NCI-H1694 treated with DMSO at 0.1 percent for 48 hours (cell line): ENCODE measurements at places on chromosomes 12 and 14.
A peak's percentile ranks its signal among the peaks of the same experiment; 100 is the strongest.

DNA sequence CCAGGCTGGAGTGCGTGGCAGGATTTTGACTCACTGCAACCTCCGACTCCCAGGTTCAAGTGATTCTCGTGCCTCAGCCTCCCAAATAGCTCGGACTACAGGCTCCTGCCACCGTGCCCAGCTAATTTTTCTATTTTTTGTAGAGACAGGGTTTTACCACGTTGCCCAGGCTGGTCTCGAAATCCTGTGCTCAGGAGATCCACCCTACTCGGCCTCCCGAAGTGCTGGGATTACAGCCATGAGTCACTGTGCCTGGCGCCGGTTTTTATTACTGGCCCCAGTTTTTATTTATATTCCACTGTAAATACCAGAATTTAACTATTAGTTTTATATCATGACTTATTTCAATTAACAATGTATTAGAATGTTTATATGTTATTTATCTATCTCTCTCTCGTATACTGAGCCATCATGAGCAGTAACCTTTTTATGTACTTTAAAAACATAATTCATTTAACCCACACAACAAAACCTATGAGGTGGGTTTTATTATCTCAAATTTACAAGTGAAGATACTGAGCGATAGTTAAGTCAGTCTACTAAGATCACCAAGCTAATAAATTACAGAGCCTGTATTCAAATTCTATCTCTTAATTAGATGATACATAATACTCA lies 47.8 kb downstream of the HECTD1 start:
- no peak for DNase-seq

GRCh38 chr12:56804169-56804568 lies 41.0 kb downstream of the HSD17B6 start:
- no peak for DNase-seq

- DNase-seq = no peak
Measured at GRCh38 chr14:73743431-73743931, 29.3 kb upstream of the PNMA1 start.

DNA sequence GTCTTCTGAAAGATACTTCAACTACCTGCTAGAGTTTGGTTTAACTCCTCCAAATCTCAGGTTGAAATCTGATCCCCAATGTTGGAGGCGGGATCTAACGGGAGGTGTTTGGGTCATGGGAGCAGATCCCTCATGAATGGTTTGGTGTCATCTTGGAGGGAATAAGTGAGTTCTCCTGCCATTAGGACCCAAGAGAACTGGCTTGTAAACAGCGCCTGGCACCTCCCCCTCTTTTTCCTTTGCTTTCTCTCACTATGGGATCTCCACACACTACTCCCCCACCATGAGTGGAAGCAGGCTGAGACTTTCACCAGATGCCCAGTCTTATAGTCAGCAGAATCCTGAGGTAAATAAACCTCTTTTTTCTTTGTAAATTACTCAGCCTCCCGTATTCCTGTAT lies 2.5 kb downstream of the CNIH1 start:
- DNase-seq = no peak

GRCh38 chr14:55556929-55557623 lies 22.9 kb upstream of the KTN1 start:
- DNase-seq = peak; percentile 46

DNA sequence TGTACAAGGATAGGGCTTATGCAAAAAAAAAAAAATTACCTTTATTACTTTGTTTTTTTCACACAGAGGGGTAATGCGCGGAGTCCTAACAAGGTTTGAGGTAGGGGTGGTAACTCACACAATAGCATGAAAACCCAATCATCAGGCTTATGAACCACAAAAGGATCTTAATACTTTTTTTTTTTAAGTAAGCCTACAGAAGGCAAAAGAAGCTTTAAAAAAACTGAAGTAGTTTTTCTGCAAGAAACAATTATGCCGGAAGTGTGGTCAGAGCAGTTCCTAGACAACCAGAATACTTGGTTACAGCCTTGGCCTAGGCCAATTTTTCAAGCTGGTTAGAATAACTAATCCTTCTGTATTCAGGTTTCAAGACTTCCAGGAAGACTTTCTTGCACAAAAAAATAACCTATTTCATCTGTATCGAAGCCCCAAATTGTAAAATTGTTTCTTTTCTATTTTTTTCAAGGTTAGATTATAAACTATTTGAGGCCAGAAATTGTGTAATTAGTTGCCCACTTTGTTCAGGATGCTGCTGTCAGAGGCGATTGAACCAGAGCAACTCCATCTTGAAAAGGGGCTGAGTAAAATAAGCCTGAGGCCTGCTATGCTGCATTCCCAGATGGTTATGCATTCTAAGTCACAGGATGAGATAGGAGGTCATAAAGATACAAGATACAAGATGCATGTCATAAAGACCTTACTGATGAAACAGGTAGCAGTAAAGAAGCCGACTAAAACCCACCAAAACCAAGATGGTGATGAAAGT lies 1.8 kb upstream of the GNS start:
- no peak for DNase-seq

GRCh38 chr12:24177889-24178288 lies 228.4 kb upstream of the SOX5 start:
- DNase-seq = no peak

GRCh38 chr12:113201187-113202177 lies 16.0 kb downstream of the RITA1 start:
- DNase-seq = no peak

- no peak for DNase-seq
Measured at GRCh38 chr12:108194585-108194984, 65.5 kb downstream of the WSCD2 start.

GRCh38 chr12:10186299-10186698 lies 7.5 kb downstream of the TMEM52B start:
- DNase-seq = no peak

GRCh38 chr12:123427036-123427769 lies 9.3 kb downstream of the RILPL2 start:
- no peak for DNase-seq

GRCh38 chr12:104218935-104219334 lies 3.4 kb downstream of the TXNRD1 start:
- no peak for DNase-seq

DNA sequence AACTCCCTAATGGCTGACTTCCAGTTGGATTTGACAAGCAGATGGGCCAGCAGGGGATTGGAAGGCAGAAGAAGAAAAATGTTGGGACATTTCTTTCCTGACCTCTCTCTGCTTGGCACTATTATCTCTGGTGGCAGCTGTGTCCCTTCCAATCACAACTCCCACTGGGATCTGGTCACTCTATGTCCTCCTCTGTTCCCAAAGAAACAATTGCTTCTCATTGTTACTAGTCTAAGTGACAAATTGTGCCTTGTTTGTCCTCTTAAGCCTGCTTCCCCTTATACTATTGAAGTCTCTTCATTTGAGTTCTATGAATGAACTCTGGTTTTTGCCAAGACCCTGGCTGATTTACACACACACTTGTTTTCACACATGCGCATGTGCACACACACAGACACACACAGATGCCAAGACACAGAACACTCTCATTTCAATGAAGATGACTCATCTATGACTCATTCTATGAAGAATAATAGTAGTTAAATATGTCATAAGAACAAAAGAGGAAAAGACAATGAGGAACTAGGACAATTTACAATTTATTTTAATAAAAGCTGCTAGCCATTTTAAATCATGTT lies 83.0 kb upstream of the FAR2 start:
- DNase-seq = no peak

- no peak for DNase-seq
Measured at GRCh38 chr12:26416550-26416949, 221.2 kb downstream of the SSPN start.

GRCh38 chr12:38586789-38587188 lies 270.2 kb downstream of the ALG10B start:
- no peak for DNase-seq

DNA sequence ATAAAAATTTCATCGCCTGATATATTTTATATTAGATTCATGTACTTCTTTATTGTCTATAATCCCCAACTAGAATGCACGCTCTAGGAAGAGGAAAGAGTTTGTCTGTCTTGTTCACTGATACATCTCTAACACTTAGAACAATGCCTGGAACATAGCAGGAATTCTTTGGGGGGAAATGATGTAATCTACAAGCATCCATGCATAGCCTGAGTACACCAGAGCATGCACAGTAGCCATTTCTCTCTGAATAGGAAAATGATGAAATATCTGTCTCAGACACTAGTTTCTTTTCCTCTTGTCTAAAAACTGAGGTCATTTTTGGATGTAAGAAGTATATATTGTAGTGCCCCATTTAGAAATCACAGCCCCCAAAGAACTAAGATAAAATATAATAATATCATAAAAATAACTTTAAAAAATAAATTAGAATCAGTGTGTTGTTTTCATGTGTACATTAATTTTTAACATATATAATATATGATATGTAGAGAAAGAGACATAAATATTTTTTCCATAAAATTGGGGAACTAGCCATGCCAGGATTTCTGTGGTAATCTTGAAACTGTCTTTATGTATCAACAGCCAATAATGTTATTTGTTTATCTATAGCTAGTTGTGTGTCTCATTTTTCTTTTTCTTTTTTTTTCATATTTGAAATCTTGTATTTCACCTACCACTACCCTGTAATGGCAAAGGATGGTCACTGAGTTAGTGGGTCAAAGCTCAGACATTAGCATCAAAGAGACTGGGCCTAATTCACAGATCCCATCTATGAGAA lies 155.6 kb upstream of the TMCC3 start:
- no peak for DNase-seq

- no peak for DNase-seq
Measured at GRCh38 chr12:42447371-42447786, 121.4 kb downstream of the PPHLN1 start.

- DNase-seq = no peak
Measured at GRCh38 chr12:71772735-71773134, 18.1 kb downstream of the RAB21 start.

- DNase-seq = no peak
Measured at GRCh38 chr14:104980611-104981531, 2.7 kb upstream of the AHNAK2 start.

GRCh38 chr12:52515319-52515646 lies 4.9 kb downstream of the KRT5 start:
- DNase-seq = no peak

DNA sequence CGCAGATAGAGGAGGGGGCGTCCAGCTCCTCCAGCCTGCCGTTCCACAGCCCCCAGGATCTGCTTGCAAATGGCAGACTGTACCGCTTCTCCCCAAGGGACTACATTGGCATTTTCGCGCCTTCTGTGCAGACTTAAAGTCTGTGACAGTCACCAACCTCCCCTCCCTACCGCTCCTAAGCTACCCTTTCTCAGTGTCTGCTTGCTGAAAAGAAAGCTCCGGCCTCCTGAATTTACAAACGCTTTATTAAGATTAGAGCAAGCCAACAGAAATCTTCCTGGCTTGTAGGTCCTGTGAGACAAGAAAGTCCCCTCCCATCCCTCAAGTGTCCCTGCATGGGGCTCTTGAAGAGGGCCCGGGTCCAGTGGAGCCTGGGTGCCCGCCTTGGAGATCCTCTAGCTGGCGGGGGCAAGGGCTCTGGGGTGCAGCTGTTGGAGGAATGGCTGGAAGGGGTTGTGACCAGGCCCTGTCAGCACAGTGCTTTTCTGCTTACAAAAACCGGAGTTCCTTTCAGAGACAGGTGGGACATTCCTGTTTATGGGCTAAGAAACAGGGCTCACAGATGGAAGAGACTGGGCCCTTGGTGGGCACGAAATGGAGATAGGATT lies 2.8 kb upstream of the DLK1 start:
- no peak for DNase-seq

DNA sequence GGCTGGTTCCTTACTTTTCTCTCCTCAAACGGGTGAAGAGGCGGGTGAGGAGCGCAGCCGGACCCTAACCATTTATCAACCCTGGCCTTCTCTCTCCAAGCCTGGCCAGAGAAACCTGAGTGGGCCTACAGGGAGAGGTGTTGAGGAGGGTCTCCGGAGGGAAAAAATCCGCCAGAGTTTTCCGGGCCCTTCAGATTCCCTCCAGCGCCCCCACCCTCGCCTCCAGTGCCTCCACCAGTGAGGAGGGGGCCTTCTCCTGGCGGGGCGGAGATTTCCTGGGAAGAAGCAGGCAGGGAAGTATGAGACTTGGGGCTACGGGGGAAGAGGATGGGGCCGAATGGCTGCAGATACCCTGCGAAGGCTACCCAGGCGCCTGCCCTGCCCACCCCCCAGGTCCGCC lies 1.4 kb upstream of the HOXC5 start:
- DNase-seq = no peak

- DNase-seq = no peak
Measured at GRCh38 chr14:66443785-66444184, 42.4 kb upstream of the CCDC196 start.

DNA sequence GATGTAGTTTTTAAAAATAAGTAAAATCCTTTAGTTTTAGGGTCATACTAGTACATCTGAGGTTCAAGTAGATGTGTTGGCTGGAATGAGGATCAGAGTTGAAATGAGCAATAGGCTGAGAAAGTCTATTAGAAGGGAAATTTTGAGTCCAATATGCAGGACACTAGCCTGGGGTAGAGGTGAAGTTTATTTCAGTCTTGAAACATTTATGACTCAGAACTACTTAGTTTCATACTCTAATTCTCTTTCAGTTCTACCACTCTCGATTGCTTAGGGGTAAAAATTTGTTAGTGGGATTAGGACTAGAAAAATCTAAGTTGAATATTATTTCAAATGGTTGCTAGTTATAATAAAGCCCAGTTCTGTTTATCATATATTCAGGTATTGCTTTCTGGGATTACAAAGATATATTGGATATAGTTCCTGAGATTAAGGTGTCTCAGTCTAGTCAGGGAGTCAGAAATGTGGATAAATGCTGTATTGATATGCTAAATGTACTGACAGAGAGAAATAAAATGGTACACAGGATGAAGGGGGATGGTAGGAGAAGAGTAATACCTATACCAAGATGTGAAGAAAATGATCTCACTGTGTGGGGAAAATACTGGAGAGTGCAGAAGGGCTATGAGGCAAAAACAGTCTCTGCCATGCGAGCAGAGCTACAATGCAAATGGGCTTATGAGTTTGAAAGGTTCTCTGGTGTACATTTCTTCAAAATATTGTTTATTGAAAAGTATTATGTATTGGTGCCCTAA lies 395.8 kb upstream of the FBXO33 start:
- DNase-seq = no peak

GRCh38 chr14:96745500-96746051 lies 51.6 kb upstream of the VRK1 start:
- DNase-seq = no peak
